ENCODE measurements at places on chromosomes 12 and 14. TPM values are rescaled to one million over a fixed set of nuclear protein-coding genes. Genes with fewer than 3 reads are reported as not detected.

Gene OAS3
- 37.1 TPM for total RNA-seq

GRCh38 chr12:92442782-92443181, 260.0 kb upstream of the PLEKHG7 start:
- no peak overlapping the region for H3K4me3 ChIP-seq
- no peaks in the 10 kb centered on the region for H3K4me1 ChIP-seq
- H3K27ac ChIP-seq: no peak overlapping the region

Gene C14orf180
- not detected for total RNA-seq

GRCh38 chr12:48263617-48264016, 60.5 kb upstream of the OR10AD1 start:
- H3K27ac ChIP-seq: no peak overlapping the region
- no peak for DNase-seq
- H3K4me3 ChIP-seq: no peak overlapping the region
- H3K27me3 ChIP-seq: no peaks in the 10 kb centered on the region
- no peaks in the 10 kb centered on the region for H3K36me3 ChIP-seq

All from astrocyte (in vitro differentiated cells and primary cell).